ENCODE measurements at places on chromosomes 1 and 21.

DNA sequence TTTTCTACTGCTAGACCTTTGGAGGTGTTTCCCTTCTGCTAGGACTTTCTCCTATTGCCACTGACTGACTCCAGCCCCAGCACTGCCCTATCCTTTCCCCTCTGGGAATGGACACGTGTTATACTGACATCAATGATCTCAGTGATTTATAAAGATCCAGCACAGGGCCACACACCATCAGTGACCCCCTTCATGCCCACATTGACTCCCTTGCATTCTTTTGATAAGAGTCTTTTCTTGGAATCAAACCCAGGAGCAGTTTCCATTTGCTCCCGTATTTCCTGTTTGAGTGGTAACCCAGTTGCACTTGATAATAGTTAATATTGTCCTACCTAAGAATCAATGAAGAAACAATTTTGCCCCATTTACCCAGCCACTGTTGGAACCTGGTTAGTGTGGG, 501.0 kb upstream of the USP24 start:
- DNase-seq = no peak

DNA sequence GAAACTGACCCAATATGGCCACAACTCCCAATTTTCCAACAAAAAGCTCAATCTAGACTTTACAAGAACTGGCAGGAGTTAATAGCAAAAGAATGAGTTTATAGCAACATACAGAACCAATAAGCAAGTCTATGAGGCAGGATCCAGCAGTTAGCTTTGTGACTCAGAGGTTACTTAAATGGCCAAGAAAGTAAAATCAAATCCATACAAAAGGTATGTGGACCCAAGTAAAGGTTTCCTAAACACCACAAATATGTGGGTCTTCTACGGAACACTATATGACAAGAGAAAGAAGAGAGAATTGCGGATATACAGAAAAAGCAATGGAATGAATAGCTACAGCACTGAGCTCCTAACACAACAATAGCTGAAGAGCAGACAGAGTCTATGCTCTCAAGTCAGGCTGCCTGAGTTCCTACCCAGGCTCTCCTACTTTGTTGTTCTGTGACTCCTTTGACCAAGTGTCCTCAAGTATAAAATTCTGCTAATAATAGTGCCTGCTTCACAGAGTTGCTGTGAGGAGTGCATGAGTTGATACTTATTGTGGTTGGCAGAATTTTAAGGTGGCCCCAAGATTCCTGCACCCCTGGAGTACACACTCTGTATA, 204.3 kb downstream of the SMYD3 start:
- no peak for DNase-seq

DNA sequence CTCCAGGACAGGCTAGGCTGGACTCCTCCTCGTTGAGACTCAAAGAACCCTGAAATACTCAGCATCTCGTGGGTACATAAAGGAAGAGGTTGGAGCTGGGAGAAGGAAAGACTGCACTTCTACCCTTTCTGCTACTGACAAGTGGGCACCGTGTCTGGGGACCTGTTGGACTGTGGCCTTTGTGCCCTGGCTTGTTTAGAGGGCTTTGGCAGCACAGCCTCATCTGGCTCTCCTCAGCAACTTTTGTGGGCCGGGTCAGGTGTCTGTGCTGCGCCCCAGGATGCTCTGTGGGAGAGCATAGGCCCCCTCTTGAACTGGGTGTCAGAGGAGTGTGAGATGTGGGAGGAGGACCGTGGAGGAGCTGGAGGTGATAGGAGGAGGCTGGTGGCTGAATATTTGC, 142.4 kb downstream of the FCRL5 start:
- no peak for DNase-seq

GRCh38 chr1:186865253-186865652, 36.5 kb downstream of the PLA2G4A start:
- DNase-seq = no peak

GRCh38 chr1:213693864-213694263, 293.9 kb upstream of the PROX1 start:
- DNase-seq = no peak

- no peak for DNase-seq
These were observed 27.1 kb upstream of the SEC16B start for GRCh38 chr1:177996957-177997356.

DNA sequence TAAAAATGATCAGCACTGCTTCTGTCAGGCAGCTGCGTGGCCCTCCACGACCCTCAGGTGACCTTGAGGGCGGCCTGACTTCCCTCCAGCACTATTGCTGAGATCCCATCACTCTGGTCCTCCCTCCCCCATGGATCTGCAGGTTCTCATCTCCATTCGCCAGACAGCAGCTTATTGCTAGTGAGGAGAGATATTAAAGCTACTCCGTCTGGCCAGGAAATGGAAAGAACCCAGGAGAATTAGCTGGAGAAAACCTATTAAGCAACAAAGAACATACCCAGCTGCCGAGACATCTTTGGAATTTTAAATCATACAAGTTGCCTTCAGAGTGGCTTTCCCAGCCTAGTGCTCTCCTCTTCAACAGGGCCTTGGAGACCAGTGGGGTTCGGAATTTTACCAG, 25.7 kb upstream of the KCNN3 start:
- DNase-seq = no peak

DNA sequence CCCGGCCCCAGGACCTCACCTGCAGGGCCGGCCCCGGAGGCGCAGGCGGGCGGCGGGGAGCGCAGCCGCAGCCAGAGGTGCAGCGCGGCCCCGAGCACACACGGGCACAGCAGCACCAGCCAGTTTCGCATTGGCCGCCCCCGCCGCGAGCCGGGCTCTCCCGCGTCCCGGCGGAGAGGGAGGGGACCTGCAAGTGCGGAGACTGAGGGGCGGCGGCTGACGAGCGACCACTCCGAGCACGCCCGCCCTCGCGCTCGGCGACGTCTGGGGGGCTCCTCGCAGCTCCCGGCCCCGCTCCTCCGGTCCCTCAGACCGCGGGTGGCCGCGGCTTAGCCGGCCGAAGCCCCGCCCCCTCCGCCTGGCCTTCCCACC, at the start of gene B3GALNT2:
Gene B3GALNT2 (minus strand): TSS at position 331 of the 372 bp plus-strand sequence. CDS start 200 bp downstream, at position 131.
- no peak for DNase-seq

DNA sequence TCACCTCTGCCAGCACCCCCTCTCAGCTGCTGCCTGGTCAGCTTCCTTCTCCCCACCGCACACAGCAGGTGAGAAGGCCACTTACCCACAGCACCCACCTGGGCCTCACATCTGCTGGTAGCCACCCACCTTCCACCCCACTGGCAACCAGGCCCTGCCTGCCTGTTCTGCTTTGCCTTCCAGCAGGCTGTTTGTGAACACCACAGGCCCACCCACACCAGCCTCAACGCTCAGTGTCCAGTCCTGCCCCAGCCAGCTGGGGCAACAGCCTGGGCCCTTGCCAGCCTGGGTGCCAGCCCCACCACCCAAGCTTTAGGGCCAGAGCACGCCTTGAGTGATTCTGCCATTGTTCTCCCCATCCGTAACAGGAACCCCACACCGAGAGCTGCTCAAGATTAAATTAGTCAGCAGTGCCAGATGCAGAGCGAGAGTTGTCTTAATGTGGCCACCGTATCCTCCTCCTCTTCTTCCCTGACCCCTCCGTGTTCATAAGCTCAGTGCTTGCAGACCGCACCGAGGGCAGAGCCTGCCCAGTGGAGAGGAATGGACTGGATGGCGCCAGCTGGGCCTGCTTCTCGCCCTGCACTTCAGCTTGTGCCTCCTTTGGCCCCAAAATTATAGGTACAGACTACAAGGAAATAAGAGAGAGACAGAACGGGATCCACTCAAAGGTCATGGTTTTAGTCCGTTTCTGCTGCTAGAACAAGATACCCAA, 120.3 kb upstream of the COL6A1 start:
- no peak for DNase-seq

DNA sequence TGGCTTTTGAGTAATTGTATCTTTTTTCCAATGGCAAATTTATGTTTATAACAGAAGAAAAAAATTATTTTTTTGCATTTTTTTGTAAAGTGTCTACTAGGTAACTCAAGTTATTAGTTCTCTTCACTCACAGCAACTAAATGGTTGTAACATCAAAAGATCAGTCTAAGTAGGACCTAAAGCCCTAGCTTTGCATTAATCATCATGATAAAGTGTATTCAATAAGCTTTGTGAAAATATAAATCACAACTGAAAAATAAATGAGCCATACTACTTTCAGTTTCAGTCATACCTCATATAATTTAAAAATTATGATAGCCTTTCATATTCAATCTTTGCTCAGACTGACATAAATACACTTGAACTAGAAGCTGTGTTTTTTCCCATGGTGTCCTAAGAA, 6.9 kb downstream of the TAF5L start:
- DNase-seq = no peak

DNA sequence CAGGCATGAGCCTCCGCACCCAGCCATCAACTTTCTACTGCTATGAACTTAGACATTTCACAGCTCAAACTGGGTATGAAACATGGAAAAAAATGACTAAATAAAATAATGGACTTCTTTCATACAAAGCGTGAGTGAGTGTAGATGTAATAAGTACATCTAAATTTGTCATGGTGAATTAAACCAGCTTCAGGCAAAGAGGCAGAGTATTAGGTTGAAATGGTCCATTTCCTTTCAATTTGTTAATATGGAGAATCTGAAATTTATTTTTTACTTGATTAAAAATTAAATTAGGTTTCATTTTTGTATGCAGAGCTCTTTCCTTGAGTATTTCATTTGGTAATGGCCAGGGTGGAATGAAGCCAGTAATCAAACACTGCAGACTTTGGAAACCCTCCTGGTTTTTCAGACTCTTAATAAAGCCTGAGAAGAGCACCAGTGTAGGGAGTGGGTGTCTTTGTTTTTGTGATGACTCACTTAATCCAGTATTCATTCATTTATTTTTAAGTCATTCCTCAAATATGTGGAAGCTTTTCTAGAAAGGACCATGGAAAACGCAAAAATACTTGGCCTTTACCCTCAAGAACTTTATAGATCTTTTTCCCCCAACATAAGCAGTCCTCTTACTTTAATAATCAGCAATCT, 49.2 kb downstream of the ALG14 start:
- no peak for DNase-seq

- DNase-seq = no peak
These were observed 56.1 kb downstream of the MEF2D start for GRCh38 chr1:156444407-156445001.

DNA sequence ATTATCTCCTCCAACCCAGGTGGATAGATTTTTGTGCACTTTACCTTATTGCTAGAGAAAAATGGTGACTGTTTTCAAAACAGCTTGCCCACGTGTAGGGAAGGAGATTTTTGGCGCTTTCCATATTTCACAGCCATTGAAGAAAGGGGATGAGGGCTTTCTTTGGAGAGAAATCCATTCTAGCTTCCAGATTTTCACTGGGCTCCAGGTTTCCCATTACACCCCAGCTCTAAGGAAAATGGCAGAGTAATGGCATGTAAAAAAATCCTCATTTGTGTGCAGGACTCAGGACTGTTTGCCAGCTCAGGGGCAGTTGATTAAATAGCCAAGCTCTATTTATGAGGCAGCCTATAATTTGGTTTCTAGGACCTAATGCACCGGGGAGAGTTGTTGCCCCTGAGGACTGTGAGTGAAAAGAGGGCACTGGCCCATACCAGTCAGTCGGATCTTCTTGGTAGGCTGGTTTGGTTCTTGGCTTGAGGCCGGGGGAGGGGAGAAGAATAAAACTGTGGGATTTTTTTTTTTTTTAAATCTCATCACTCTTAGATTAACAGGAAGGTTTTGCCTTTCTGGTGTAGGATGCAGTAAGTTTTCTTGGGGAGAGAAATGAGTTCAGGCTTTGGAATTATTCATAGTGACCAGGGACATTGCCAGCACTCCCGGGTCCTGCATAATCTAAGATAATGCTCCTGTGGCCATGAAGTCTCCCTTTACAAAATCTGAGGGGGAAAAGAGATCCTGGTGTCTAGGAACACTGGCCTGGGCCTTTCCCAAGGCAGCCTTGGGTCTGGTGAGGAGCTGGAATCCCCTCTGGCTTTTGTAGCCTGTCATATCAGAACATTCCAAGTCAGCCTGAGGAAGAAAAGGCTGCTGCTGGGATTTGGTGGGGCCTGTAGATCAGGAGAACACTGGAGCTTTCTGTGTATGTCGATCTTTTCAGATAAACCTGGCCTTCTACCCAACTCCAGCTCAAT, 1.9 kb upstream of the ARID1A start:
- DNase-seq = no peak

DNA sequence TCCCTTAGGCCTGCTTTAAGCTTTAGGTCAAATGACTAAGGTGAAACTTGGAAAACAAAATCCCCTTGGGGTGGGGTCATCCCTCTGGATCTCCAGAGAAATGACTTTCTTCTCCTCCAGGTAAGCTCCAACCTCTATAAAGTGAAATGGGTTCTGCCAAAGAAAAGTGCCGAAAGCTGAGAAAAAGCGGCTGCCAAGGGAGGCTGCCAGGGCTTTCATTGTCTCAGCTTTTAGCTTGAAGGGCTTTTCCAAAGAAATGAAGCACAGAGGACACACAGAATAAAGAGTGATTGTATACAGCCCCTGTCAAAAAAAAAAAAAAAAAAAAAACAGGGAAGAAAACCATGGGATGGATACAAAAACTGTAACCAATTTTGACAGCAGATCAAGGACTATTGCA, 126.9 kb downstream of the TGFBR3 start:
- DNase-seq = no peak

DNA sequence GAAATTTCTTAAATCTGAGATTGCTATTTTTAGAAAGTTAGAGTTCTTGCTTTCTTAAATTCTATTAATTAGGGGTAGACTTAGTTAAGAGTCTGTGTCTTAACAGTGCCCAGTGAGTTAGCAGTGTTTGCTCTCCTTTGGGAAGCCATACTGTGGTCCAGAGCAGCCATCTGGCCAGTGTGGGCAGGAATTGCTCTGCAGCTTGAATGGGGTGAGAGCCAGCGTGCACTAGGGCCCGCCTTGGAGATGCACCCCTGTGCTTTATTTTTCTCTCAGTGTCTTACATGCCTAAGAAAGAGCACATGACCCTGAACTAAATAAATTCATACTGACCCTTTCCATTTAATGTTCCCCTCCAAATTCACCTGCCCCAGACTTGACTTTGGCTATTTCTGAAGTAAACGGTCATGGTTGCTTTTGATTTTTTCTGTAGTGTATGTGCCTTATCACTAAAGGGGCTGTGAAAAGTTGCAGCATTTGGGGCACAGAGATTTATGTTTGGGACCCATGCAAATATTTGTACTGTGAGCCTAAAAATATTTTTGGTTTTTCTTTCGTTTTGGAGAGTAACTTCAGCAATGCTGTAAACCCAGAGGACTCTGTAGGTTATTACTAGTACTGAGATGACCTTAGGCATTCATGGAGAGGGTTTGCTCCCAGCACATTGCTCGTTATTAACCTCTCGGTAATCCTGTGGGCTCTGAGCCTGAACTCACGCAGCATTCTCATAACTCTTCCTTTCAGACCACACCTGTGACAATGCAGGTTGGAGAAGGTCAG, 21.3 kb upstream of the KCNQ4 start:
- no peak for DNase-seq

All from activated naive CD8-positive, alpha-beta T cell treated with anti-CD3 and anti-CD28 coated beads, Interleukin-2, amount 50 U/mL, for 16 hours (primary cell).